Renal cortical epithelial cell (primary cell): ENCODE measurements at places on chromosomes 4 and X. TPM values are rescaled to one million over a fixed set of nuclear protein-coding genes. Genes with fewer than 3 reads are reported as not detected.

GAGE13 gene
- total RNA-seq: not detected in 2 replicates

MAGEB2 gene
- total RNA-seq: not detected in 2 replicates

PLA2G12A gene
- 7.1 and 18.1 TPM in 2 replicates for total RNA-seq

JCHAIN gene
- total RNA-seq: 0.30 TPM in 1 of 2 replicates, not detected in the other

GRCh38 chr4:3352941-3353594 is 60.2 kb downstream of the RGS12 start:
- no peak for DNase-seq

DNA sequence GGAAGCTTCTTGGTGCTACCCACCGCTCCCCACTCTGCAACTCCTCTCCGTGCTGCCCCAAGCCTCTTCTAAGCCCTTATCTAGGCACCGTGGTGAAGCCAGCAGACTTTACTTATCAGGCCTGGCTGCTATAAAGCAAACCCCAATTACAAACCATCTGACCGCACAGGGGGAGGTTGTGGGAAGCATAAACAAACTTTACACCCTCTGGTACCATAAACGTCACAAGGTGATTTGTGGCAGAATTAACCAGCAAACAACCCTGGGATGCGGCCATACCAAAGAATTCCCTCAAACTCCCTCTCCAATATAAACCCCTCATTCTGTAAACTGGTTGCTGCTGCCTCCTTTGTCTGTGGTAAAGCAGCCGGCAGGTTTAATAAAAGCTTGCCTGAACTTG is 55.2 kb downstream of the MAGEC2 start:
- no peak for DNase-seq

- DNase-seq: peak; percentile 54
Measured at GRCh38 chr4:141684785-141685184, 48.4 kb downstream of the IL15 start.

GRCh38 chrX:3262901-3263300 is 83.6 kb downstream of the MXRA5 start:
- DNase-seq: peak; percentile 91
